A549 treated with ZK216348 at 1 μM for 4 hours (cell line): ENCODE measurements at places on chromosomes 11 and 22. TPM values are rescaled to one million over a fixed set of nuclear protein-coding genes. Genes with fewer than 3 reads are reported as not detected.

The SLC15A3 gene
- not detected in 5 replicates for total RNA-seq

The MMP12 gene
- 0.12 to 0.13 TPM in 2 of 5 replicates, not detected in the others for total RNA-seq

The KCNK4 gene
- 0.12 to 0.21 TPM (median 0.20 TPM) in 3 of 5 replicates, not detected in the others for total RNA-seq

The GLYAT gene
- not detected in 5 replicates for total RNA-seq

The SCYL1 gene
- total RNA-seq, result 35.8 to 64.9 TPM (median 61.7 TPM) in 5 replicates

The CFL1 gene
- total RNA-seq, result 1,889 to 2,400 TPM (median 2,225 TPM) in 5 replicates
